ENCODE measurements at places on chromosomes 6 and 20.
A peak's percentile ranks its signal among the peaks of the same experiment; 100 is the strongest.

GRCh38 chr20:61719691-61720347 is 345.9 kb downstream of the TAF4 start:
- no peak for DNase-seq

- DNase-seq, result no peak
Observed at GRCh38 chr20:25220810-25221591, 25.5 kb downstream of the ENTPD6 start.

GRCh38 chr20:38278763-38279162 is 18.2 kb upstream of the KIAA1755 start:
- no peak for DNase-seq

DNA sequence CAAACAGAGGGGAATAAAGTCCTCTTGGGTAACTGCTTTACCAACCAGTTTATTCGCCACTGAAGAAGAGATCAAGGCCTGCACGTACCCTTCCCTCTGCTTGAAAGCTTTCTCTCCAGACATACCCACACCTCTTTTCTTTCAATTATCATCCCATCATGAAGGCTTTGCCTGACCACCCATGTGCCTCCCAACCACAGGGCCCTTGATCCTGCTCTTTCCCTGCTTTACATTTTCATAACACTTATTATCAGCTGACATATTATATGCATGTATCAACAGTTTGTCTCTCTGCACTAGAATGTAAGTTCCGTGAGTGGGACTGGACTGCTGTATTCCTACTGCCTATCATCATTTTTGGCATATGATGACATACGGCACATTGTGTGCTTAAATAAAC is 20.9 kb upstream of the RPN2 start:
- DNase-seq, result no peak

DNA sequence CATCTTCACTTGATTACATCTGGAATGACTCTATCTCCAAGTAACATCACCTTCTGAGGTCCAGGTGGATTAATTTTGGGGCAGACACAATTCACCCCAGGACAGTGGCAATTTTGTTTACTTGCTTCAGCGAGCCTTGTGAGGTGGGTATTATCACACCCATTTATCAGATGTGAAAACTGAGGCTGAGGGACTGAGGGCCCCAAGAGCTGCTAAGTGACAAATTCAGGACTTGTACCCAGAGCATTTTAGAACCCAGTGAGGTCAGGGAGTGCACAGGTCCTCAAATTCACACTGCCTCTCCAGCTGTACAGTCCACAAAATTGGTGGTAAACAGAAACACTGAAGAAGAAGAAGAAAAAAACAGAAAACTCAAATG is 125.2 kb upstream of the PMEPA1 start:
- DNase-seq, result no peak

DNA sequence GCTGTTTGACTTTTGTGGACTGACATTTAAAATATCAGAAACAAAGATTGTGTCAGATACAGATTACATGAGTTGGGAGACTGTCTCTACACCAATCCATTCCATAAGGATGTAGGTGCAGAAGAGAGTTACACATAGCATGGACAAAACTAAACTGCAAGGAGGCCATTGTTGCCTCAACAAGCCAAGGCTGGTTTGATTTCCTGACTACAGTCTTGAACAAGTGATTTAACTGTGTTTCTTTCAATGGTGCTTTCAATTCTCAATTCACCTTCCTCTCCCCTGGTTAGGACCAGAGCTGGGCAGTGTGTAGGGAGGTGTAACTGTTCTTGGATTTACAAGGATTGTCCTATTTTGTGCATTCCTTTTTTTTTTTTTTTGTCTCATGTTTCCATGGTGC is 82.2 kb downstream of the AGPAT4 start:
- no peak for DNase-seq

DNA sequence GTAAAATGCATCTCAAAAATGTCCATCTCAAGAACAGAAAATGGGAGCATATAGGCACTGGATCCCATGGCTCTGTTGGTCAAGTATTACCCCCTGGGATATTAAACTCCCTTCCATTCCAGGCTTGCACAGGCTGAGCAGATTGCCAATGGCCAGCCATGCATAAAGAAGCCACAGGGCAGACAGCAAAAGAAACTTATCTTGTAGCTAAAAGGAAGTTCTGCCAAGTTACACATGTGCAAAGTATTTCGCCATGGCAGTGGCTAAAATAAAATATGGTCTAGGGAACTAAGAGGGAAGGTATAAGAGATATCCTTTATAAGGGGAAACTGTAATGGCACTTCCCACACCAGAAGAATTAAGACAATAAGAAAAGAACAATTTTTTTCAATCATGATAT is 415.6 kb upstream of the BTBD3 start:
- no peak for DNase-seq

- no peak for DNase-seq
Observed at GRCh38 chr6:30747300-30747687, 2.9 kb upstream of the IER3 start.

GRCh38 chr6:20574355-20574754 is 40.1 kb downstream of the CDKAL1 start:
- DNase-seq, result no peak

- DNase-seq, result no peak
Observed at GRCh38 chr6:101351173-101351572, 42.3 kb upstream of the GRIK2 start.

GRCh38 chr6:16989382-16989781 is 112.5 kb upstream of the STMND1 start:
- no peak for DNase-seq

GRCh38 chr6:4287372-4287771 is 152.0 kb upstream of the ECI2 start:
- DNase-seq, result no peak

DNA sequence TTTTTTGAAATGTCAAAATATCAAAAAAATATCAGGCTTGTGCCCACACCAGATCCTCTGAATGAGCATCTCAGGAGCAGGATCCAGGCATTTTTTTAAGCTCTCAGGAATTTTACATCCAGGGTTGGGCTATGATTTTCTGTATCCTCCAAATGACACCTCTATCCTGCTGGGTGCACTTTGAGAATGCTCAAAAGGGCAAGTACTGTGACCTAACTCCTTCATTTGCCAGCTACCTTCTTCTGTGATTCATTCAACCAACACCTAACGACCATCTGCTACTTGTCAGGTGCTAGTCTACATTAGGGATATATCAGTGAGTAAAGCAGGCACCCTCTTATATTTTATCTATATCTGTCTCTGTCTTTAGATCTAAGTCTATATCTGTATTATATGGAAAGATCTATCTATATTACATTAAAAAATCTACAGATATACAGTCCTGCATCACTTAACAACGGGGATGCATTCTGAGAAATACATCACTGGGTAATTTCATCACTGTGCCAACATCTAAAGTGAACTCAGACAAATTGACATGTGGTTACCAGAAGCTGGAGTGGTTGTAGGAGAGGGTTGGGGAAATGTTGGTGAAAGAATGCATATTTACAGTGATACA is 131.6 kb downstream of the KIF16B start:
- no peak for DNase-seq

- DNase-seq, result no peak
Observed at GRCh38 chr6:90424580-90424979, 127.9 kb upstream of the BACH2 start.

DNA sequence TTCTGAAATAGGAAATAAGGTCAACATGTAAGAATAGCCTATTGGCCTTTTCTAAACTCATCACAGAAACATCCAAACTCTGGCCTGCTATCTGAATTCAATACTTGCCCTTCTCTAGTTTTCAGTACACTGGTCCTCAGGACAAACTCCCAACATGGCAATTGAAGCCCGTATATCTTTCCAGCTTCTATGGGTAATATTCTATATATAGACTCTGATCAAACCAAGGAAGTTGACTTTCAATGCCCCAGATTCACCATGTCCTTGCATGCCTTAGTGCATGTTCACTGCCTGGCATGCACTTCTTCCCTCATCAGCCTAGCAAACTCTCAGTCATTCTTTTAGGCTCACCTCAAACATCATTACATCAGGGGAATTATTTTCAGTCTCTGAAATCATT is 73.2 kb downstream of the RSPO3 start:
- DNase-seq, result no peak

DNA sequence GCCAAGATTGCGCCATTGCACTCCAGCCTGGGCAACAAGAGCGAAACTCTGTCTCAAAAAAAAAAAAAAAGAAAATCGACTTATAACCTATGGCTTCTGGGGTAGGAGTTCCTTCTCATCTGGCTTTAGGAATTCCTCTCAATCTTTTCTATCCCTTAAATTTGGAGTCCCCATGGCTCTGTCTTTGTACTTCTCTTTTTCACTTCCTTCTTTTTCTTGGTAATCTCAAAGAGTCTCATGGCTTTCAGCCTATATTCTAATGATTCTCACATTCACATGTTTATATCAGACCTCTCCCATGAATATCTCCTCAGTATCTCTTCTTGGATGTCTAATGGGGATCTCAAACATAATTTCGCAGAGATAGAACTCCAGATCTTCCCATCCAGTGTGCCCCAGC is 42.8 kb upstream of the RALGAPA2 start:
- peak; percentile 36 for DNase-seq

DNA sequence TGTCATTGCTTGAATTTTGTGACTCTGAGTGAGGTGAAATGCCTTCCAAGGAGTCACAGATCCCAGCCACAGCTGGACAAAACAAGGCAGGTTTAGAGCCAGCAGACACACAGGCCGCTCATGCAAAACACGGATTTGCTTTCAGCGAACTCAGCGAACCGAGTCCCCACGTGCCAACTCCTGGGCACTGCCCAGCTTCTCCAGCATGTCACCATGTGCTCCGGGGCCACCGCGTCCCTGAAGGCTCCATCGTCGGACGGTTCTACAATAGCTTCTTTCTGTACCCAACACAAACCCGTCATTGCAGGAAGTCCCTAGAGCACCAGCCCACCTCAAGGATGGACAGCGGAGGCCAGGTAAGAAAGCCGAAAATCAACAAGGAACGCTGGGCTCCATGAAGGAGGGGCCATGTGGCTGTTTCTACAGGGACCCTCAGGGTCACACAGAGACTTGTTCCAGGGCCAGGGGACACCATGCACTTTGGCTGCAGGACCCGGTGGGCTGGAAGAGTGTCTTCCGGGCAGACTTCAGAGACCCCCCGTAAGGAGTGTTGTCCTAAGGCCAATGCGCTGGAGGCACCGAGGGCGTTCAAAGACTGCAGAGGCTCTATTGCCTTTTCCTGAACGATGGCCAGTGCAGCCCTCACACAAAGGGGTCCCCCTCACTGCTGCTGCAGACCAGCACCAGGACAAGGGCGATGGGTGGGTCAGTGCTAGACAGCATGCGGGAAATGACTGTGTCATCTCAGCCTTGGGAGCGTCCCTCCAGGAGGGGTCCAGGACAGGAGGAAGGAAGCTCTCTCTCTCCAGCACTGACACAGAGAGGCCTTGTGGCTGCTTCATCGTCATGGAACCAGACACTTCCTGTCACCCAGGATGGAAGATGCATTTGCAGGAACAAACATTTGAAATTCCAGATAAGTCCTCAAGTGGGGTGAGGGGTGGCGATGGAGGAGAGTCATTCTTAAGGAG is 19.8 kb downstream of the DACT2 start:
- DNase-seq, result no peak

GRCh38 chr6:139540276-139540675 is 165.8 kb upstream of the CITED2 start:
- no peak for DNase-seq

GRCh38 chr6:168712993-168713392 is 272.0 kb downstream of the SMOC2 start:
- DNase-seq, result no peak

GRCh38 chr6:11769244-11769643 is 9.4 kb downstream of the ADTRP start:
- no peak for DNase-seq

DNA sequence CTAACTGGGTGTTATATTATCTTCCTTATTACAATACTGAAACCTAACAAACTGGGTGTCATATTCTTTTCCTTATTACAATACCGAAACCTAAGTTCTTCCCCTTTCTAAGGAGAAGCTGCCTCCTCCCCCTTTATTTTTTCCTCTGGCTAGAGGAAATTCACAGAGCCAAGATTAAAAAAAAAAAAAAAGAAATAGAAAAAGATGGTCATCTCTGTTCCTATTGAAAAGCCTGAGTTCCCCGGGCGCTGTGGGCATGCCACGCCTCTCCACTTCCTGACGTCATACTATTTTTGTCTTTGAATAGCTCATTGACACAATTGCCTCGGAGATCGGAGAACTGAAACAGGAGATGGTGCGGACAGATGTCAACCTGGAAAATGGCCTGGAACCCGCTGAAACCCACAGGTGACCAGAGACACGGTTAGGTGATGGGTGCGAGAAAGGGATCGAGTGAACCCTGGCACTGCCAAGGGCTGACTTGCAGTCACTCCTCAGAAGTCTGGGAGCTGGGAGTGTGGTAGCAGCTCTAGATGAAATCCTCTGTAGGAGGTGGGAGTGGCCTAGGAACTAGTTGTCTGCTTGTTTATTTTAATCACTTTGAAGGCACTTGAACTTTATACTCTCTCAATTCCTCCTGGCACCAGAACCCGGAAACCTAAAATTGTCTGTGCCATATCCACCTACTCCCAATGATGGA is 82.2 kb upstream of the NAA20 start:
- no peak for DNase-seq

DNA sequence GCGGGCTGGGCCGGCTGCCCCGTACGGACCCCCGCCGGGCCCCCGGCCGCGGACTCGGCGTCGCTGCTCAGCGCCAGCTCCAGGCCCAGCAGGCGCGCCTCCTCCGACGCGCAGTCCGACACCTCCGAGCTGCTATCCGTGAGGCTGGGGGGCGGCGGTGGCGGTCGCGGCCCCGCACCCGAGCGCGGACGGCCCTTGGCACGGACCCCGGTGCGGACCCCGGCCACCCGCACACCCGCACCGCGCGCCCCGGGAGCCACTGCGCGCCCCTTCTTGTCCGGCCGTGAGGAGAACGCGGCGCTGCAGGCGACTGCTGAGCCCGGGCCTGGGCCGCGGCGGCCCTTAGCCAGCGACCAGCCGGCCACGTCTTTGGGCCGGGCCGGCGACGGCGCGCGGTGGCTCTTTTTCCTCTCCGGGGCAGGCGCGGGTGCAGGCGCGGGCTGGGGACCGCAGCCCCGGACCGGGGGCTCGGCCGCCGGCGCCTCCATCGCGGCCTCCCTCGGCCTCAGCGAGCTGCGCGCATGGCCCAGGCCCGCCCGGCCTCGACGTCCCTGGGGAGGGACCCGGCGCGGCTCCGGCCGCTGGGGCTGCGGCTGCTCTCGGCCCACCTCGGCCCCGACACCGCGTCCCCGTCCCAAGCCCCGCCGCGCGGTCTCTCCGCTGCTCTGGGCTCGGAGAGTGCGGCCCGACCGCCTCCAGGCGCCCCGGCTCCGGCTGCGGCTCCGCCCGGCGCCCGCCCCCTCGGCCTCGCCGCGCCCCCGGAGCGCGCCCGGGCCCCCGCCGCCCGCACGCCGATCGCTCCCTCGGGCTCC is 12.9 kb upstream of the TLDC2 start:
- DNase-seq, result no peak

DNA sequence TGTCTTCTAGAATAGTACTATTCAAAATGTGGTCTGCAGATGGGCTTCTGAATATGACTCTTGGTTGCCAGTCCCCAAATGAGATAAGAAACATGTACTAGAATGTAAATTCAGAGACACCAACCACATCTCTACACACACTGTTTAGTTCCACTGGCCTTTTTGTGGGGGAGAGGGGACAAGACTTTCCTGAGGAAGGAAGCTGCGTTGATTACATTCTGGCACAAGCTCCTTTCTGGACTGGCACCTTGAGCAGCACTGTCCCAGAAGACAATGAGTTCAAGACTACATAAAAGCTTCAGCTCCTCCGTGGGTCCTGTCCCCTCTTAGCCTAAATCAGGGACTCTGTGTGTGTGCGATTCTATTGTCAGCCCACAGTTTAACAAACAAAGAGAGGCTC is 6.9 kb upstream of the IYD start:
- DNase-seq, result no peak

- no peak for DNase-seq
Observed at GRCh38 chr6:1082285-1082935, 229.5 kb upstream of the FOXQ1 start.

- DNase-seq, result no peak
Observed at GRCh38 chr6:68726337-68726736, 91.3 kb downstream of the ADGRB3 start.
